ENCODE measurements at places on chromosomes 6 and 20.

GRCh38 chr6:106090001-106090400 is 3.9 kb downstream of the PRDM1 start:
- no peak for DNase-seq

DNA sequence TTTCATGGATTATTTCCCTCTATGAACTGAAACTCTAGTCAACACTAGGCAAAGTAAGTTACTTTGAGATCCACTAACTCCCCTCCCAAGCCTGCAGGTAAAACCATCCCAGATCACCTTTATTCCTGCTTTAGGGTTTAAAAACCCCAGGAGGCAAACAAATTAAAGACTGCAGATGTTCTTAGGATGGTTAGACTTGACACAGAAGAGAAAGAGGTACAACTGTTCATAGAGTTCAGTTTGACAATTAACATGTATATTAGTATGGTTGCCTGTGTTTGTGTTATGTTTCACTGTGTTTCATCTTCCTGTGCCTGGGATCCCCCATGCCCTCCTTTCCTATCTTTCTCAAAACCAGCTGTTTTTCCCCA is 53.5 kb downstream of the RREB1 start:
- no peak for DNase-seq

- DNase-seq = no peak
These were observed 117.5 kb downstream of the PLCB4 start for GRCh38 chr20:9186396-9186795.

DNA sequence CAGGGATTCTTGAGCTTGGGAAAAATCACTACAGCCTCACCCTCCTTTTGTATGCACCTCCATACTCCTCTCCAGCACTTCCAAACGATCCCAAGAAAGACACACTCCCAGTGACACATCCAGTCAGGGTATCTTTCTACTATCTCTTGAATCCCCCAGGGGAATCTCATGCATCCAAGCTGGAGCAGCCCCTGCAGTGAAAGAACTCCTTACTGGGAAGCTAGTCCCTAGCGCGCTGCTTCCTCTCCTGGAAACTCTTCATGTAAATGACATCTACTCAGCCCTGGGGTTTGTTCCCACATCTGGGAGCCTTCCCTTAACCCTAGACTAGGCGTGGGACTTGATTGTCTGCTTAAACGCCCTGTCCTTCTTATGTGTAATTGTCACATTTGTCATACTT is 329.1 kb upstream of the QKI start:
- DNase-seq = no peak

DNA sequence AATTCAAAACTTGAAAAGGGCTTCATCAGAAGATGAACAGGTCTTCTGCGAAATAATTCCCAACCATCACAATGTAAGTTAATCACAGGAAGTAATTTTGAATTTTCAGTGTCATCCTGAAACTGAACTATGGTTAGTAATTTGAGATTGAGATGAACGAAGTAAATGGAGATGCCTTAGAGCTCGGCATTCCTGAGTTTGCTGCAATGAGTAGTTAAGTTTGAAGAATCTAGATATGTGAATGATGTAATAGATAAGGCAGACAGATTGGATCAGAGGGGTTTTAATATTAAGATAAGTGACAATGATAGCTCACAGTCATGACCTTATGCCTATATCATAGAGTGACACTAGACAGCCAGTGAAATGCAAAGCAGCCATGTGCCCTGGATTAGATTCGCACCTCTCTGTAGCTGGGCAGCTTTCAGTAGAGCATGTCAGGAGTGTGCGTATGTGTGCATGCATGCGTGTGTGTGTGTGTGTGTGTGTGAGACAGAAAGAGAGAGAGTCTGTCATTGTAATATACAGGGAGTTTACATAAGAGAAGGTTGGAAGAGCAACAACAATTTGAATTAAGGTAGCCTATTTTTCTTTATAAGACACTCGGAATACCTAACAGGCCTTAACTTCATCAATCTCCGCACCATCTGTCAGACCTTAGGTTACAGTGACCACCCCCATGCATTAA is 233.0 kb downstream of the GMPR start:
- no peak for DNase-seq

DNA sequence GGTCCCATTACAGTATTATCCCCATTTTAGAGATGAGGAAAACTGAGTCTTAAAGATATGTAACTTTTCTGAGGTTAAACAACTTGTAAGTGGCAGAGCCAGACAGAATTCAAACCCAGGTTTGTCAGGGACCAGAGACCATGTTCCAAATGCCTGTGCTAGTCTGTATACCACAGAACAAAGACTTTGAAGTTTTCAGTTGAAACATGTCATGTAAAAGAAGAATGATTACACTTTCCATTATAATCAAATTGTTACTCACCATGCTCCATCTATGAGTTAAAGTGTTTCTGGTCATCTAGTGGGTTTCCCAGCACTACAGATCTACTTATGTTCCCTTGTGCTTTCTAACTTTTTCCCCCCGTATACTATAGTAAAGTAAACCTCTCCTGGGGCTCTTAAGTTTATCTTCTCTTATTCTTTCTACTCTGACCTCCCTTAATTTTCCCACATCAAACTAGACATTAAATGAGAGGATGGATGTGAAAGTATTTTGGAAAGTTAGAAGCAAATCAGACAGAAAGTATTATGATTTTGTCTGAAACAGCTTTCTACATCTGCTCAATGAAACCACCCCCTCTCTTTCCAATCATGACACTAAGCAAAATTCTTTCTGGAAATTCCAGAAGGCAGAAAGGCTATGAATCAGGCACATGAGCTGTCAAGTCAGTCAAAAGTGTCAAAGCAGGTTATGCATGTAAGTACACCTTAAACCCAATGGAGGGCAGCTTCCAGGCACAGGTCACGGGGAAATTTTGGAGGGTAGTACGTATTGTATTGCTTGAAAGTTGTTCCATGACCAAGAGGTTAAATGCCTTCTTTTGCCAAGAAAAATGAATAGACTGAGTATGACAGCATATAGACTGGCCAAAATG is 132.7 kb upstream of the MAP3K7 start:
- DNase-seq = no peak

- no peak for DNase-seq
These were observed 94.1 kb downstream of the CDH26 start for GRCh38 chr20:60052322-60052721.

DNA sequence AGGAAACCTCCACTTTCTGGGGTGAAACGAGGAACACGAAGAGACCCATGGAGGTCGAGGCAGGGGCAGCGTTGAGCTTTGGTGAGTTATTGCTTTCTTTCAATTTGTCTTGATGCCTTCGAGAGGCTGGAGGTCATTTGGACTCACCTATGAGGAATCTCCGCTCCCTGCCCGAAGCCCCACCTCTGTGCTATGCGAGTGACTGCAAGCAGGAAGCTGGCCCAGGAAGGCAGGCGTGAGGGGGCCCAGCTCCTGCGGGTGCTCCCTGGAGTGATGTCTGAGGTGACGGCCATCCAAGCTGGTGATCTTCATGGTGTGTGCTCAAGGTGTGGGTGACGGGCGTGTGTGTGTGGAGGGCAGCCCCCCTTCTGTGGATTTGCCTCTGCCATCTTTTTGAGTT is 13.0 kb downstream of the PSMG4 start:
- DNase-seq = no peak

- DNase-seq = no peak
These were observed 9.0 kb downstream of the CNR1 start for GRCh38 chr6:88157106-88157505.

DNA sequence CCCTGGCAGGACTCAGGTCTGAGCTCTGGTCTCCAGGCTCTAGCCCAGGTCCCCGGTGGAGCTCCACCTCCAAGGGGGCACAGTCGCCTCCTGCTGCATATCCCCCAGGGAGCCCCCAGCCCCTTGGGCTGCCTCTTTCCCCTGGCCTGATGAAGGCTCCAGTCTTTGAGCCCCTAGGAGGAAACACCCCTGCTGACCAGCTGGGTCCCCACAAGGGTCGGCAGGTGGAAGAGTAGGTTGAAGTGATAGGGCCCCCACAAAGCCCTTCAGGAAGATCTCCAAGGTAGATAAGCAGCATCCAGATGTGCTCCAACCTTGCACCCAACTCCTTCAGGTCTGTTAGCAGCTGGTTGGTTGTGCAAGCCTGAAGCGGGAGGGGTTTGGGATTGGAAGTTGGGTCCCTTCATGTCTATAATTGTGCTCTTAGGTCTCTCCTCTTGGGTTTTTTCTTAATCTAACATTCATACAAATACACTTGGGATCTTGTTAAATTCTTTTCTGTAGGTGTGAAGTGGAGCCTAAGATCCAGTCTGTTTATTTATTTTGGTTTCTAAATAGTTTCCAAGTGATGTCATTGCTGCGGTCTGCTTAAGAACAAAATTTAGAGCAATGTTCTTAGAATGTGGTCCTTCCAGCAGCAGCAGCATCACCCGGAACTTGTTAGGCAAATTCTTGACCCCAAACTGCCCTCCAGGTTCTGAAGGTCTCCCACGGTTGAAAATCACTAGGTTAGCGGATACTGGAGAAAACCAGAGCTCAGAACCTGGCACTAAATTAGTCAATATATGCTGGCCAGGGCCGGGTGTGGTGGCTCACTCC is 5.1 kb downstream of the UBE2C start:
- DNase-seq = no peak

DNA sequence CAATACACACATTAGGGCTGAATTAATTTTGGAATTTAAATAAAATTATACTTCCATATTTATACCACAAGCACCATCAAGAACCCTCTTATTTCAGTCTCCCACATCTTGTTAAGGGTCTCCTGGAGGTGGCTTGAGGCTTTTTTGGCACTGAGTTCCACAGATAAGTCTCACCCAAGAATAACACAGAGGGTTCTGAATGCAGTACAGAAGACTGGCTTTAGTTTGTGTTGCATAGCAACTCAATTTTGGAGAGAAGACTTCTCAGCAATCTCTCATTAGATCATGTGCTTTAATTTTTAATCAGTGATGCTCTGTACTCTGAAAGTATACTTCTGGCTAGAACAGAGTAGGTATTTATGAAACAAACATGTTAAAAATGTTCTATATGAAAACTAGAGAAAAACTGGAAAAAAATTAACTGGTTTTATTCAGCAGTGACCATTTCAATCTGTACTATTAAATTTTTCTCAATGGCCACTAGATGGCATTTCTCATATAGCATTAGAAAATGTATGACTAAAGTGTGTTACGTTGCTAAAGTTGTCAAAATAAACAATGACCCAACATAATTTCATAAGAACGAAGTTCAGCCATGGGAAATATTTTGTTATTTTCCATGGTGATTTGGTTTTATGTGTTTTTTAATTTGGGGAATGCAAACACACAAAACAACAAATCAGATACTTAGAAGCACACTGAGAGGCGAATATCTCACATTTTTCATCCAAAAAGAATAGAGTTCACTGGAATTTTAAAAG is 32.7 kb upstream of the MAP7 start:
- no peak for DNase-seq

GRCh38 chr20:46614503-46614902 is 36.8 kb downstream of the SLC13A3 start:
- DNase-seq = no peak

- no peak for DNase-seq
These were observed 93.4 kb upstream of the MPC1 start for GRCh38 chr6:166476061-166476591.

- DNase-seq = no peak
These were observed 21.5 kb downstream of the SPDEF start for GRCh38 chr6:34534656-34535055.
